ENCODE measurements at places on chromosomes 7 and 10.

DNA sequence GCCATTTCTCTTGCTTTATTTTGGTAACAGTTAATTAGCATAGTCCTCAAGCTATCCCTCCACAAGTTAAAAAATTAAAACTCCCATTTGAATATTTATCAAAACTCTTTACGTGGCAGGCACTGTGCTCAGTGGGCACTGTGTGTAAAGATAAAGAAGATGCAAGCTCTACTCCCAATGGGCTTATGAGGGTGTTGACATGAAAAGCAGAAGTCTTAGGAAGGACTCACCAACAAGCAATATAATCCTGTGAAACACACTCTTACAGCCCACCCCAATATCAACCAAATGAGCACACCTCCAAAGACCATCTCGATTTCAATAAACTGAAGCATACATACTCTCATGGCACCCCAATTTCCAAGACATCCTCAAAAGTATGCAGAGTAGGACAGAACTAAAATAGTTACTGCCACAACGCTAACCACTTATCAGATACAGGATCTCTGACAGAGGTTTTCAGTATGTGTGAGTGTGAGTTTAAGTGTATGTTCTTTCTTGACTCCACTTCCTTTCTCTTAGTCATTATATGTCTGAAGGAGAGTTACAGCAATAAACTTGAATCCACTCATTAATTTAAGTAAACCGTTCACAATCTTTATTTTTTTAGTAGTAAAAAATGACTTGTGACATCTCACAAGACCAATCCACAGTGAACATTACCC lies 120.0 kb downstream of the PDE1C start:
- no peak for DNase-seq

GRCh38 chr7:69708857-69709256 lies 110.6 kb downstream of the AUTS2 start:
- DNase-seq = no peak

GRCh38 chr7:8221567-8221966 lies 40.4 kb downstream of the ICA1 start:
- no peak for DNase-seq

DNA sequence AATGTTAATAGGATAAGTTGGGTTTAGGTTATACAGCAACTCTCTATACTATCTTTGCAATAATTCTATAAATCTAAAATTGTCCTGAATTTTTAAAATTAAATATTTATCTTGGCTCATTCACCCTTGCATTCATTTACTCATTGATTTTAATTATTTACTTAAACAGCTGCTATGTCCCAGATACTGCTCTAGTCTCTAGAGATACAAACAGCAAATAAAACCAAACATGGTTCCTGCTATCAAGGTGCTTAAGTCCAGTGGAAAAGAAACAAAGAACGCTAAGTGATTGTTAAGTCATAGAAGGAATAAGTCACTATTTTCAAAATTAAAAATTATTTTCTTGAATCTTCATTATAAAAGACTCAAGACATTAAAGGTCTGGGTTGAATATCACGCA lies 29.9 kb upstream of the MAT1A start:
- no peak for DNase-seq
